ENCODE measurements at places on chromosomes 11 and 22.

DNA sequence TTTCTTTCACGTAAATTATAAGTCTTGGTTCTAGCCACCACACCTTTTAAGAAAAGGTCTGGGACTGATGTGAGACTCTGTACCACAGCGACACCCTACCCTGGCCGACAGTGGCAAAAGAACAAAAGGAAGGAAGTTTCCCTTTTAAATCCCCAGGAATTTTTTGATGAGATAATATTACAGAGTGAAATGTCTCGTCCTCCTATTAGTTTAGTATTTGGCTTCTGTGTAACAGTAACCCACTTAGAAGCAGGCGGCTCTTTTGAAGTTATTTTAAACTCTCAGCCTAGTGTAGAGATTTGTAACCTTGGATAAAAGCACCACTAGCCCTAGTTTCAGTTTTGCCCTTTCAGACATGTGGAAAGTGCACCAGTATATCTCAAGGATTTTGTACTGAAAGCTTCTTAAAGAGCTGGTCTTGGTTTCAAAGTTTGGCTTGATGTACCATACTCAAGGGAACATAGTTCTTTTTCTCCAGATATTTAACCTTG is 84.1 kb downstream of the C22orf31 start:
- no peak for DNase-seq

DNA sequence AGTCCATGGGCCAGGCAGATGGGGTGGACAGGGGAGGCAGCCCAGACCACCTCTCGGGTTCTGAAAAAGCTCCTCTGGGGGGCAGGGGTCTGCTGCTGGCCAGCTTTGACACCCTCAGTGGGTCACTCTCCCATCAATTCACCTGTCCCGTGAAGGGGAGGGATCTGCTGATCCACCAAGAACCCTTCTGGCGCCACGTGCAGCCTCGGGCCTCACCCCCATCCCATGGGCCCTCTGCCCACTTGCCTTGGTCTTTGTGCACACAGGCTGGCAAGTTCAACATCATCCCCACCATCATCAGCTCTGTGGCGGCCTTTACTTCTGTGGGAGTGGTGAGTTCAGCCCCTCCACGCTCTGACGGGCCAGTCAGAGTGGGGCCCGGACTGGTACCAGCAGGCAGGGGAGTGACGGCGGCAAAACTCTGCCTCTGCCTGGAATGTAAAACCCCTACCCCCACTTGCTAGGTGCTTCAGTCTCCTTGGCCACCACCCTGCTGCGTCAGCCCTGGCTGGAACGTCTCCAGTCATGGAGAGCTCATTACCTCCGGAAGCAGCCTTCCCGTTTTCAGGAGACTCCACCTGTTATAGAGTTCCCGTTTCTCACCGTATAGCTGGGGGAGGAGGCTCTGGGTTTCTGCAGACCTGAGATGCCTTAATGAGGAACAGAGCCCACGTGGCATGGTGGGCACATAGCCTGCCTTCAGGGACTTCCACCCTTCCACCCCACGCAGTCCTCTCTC is 12.7 kb downstream of the PRG3 start:
- DNase-seq, result no peak

GRCh38 chr11:97269527-97269926 is 879.7 kb downstream of the JRKL start:
- DNase-seq, result no peak

DNA sequence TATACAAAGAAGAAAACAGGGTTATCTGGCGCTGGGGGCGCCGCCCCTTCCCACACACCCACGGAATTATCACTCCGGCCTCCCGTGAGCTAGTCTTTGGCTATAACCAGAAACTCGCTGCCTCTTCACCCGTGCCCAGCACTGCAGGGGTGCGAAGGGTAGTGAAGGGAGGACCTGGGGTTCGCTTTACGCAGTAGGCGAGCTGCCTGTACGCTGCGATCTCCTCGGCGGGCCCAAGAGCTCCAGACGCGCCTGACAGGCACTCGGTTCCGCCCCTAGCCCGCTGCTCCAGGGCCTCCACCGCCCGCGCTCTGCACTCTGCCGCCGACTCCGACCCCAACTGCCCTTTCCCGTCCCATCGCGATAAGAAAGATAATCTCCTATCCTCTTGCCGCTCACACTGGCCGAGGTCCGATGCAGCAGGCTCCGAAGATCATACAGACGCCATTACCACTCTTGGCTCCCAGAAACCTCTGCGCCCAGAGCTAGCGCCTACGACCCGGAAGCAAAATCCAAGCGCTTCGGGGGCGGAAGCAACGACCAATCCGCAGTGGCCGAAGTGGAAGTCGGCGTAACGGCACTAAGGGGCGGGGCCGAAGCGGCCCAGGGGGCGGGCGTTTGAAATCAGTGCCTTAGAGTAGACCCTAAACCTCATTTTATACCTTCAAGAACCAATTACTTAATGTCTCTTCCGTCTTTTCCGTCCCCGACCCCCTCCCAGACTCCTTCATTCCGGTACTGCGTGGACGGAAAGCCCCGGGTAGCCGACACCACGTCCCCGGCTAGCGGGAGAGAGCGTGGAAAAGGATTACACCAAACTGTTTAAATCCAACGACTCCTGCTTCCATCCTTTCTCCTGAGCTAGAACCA is at the start of the genes CWC15 and KDM4D:
CWC15 (minus strand) TSS at position 458 of the 870 bp plus-strand sequence. CDS start 1,371 bp downstream, outside the sequence.
KDM4D (plus strand) TSS at position 611 of the 870 bp plus-strand sequence. CDS start 23,664 bp downstream, outside the sequence.
- DNase-seq, result peak; percentile 91

- DNase-seq, result no peak
Observed at GRCh38 chr22:50018608-50019285, 6.2 kb upstream of the IL17REL start.

DNA sequence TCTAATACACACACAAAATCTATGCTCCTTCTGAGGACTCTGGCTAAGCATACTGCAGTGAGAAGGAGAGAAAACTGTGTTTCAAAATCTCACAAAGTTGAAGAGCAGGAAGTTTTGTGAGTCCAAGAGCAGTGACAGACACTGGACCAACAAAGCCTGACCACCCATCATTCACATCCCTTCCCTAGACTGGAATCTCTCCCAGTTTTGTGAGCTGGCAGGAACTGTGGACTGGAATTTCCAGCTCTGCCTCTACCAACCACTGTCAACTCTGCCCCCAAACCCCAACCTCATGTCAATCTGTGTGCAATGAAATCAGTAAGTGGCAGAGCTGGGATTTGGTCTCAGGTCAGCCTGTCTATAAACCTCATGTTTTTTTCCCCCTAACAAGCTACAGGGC is 112.6 kb downstream of the ARL14EP start:
- no peak for DNase-seq

Measured in AML-193 (cell line).